Activated naive CD4-positive, alpha-beta T cell (primary cell): ENCODE measurements at places on chromosomes 3 and 15.

DNA sequence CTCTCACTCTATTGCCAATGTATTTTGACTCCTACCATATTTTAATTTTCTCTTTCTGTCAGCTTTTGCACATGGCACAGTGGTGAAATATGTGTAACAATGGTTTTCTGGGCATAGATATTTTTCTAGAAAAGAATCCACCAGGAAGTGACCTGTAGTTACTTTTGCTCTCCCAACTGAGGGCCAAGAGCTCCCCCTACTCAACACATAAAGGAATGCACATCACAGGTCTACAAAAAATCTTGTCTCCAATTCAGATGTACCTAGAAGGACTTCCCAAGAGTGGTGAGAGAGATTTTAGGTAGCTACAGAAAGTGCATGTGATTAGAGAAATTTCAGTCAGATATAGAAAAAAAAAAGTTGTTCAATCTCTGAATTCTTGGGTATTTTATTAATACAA lies 15.6 kb downstream of the CPA3 start:
- no peak for DNase-seq

DNA sequence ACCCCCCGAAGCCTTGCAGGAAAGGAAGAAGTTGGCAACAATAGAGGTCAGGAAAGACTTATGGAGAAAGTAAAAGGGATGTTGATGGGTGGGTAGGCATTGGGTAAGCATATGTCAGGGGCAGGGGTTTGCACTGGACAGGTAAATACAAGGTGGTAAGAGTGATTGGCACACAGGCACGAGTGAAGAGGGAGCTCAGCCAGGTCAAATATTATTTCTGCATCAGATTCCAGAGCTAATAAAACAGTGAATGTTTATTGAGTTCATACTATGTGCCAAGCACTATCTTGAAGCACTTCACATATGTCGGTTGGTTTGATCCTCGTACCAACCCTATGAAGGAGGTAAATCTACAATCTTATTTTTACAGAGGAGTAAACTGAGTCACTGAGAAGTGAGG lies 6.6 kb downstream of the CLSTN2 start:
- no peak for DNase-seq

DNA sequence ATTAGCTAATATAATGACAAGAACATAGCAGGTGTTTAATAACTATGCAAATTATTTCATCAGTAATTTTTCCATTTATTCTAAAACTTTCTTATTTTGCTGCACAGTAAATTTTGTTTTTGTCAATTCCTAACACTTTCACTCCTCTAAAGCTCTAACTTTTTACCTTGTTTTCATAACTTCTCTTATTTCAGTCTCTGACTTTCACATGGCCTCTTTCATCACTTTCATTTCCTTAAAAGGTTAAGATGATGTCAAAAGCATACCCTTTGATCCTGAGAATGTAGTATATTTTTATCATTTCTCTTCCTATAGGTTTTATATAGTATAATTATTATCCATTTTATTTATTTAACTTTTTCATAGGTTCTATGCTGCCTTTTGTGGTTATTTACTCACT lies 1325.8 kb upstream of the ALCAM start:
- DNase-seq = no peak

- DNase-seq = no peak
These were observed 77.6 kb downstream of the COL6A5 start for GRCh38 chr3:130423064-130423463.

DNA sequence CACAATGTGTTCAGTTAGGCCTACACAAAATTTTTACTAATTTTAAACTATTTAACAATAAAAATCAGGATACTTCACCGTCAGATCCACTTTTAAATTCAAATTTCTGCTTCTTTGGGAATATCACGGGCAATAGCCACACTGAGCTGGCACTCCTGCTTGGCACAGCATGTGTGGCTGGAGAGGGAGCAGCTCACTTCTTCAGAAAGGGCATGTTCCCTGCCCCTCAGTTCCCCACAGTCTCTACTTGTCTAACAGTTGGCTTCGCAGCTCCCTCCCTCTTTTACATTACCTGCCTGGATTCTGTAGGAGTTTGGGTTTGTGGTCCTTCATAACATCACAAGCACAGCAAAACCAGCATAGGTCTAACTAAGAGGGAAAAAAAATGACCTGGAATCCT lies 76.0 kb upstream of the TRIM42 start:
- no peak for DNase-seq

GRCh38 chr15:75089456-75090387 lies 66.3 kb downstream of the PPCDC start:
- no peak for DNase-seq

DNA sequence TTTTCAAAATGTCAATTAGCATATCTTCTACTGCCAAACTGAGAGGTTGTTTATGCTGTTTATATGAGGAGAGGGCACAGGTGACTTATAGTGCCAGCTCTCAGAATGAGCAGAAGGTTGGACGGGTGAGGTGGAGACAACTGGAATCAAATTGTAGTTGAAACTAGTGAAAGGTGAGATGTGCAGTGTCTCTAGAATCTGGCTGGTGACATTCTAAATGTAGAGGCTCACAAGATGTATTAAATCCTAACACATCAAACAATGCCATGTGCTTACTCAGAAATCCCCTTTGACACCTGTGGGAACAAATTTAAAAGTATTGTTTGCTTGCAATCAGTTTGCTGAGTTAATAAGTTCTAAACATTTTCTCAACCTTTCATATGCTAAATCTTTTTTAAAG lies 40.8 kb downstream of the CRYBG3 start:
- DNase-seq = no peak

- DNase-seq = no peak
These were observed 32.8 kb upstream of the MFSD1 start for GRCh38 chr3:158768881-158769543.

GRCh38 chr3:25567388-25567787 lies 97.3 kb downstream of the TOP2B start:
- DNase-seq = no peak

DNA sequence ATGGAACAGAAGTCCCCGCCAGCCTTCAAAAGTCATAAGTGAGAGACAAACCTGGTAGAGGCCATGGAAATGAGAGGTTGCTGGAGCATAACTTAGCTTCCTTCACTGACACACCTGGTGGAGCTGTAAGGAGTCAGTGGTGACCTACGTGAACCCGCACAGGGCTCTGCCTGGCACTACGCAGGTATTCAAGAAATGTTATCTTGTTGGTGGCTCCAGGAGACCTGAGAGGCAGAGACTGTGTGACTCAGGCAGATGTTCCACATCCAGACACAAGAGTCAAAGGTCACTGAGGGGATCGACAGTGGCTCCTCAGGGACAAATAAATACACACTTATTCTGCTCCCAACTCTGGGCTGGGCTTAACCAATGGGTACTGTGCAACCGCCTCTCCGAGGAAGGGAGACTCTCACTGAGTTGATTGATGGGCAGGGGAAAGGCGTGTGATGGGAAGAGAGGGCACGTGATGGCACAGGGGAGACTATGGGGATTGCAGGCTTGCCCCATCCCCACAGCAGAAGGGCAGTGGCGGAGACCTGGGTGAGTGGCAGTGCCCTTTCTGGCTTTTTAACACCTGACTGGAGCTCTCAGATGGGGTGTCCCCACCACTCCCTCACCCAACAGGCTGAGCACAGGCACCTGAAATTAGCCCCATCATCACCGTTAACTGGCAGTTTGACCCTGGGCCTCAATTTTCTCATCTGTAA lies 111.7 kb upstream of the SMAD3 start:
- no peak for DNase-seq

DNA sequence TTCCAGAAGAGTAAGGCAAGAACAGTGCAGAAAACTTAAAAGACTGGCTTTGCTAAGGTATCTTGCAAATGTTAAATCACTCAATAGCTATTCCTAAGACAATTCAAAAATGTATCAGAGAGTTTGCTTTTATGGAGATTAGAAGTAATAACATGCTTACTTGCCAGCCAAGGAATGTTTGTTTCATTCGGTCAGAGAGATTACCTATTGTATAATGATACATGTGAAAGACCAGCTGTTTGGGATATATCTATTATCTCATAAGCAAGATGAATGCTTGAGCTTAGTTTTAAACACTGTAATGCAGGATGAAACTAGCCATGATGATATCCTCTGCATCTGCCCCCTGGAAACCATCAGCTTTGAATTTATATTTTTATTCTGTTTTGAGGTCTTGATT lies 70.7 kb downstream of the MAP2K5 start:
- DNase-seq = no peak

- DNase-seq = no peak
These were observed 51.5 kb downstream of the PLXNA1 start for GRCh38 chr3:127034195-127034989.

DNA sequence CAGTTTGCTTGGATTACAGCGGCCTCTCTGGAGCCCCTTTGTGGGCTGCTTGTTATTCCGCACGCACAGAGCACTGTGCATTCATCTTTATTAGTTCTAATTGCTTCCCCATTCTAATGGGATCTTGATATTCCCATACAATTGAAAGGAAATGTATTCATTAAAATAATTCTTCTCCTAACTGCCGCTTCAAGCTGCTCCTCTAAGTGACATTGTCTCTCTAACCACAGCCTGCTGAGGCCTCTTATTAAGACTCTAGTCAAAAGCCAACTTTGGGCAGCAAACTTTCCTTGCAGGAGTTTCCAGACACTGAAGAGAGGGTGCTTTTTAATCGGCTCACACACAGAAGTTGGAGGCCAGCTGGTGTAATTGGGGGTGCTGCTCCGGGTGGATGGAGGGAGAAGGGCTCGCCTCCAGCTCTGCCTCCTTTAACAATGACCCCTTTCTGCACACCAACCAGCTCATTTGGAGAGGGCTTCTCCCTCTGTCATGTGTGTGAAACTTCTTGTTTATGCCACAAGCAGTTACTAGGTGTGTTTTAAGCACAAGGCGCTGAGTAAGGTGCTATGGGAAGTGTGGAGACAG lies 5.6 kb upstream of the MAGEF1 start:
- no peak for DNase-seq

GRCh38 chr15:61634837-61635236 lies 405.7 kb upstream of the RORA start:
- DNase-seq = no peak

DNA sequence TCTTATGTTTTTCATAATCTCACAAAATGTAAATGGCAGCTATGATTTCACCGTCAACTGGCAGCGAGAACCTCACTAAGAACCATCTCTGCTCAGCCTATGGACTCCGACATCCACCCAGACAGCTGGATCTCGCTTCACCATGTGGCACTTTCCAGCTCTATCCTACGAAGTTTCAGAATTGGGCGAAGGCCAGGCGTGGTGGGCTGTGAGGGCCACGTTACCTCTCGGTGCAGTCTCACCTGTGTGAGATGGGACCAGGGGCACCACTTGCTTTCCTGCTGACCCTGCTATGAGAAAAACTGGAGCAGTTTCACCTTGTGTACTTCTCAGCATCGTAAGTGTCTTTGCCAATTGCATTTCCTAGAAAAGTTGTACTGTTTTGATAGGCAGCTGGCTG lies 32.3 kb downstream of the CHDH start:
- DNase-seq = no peak

- no peak for DNase-seq
These were observed 683.8 kb downstream of the ZNF385D start for GRCh38 chr3:21067031-21067813.

- no peak for DNase-seq
These were observed 271.2 kb downstream of the PLCL2 start for GRCh38 chr3:17155951-17156350.

DNA sequence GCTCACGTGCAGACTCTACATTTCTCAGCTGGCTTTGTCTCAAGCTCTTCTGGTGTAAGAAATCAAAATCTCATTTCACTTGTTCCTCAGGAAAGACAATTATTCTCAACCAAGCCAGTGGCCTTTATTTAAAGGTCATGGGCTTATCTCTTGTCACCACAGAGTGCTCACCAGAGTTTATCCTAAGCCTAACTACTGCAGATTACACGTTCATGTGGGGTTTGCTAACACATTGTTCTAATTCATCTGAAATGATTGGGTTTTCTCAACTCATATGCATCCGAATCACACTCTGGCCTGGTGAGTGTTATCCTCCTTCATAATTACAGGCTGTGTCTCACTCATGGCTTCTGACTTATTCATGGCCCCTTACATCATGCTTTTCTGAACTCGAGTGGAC lies 83.3 kb upstream of the TSC22D2 start:
- DNase-seq = no peak

- DNase-seq = no peak
These were observed 4.9 kb downstream of the OXTR start for GRCh38 chr3:8764528-8764927.

DNA sequence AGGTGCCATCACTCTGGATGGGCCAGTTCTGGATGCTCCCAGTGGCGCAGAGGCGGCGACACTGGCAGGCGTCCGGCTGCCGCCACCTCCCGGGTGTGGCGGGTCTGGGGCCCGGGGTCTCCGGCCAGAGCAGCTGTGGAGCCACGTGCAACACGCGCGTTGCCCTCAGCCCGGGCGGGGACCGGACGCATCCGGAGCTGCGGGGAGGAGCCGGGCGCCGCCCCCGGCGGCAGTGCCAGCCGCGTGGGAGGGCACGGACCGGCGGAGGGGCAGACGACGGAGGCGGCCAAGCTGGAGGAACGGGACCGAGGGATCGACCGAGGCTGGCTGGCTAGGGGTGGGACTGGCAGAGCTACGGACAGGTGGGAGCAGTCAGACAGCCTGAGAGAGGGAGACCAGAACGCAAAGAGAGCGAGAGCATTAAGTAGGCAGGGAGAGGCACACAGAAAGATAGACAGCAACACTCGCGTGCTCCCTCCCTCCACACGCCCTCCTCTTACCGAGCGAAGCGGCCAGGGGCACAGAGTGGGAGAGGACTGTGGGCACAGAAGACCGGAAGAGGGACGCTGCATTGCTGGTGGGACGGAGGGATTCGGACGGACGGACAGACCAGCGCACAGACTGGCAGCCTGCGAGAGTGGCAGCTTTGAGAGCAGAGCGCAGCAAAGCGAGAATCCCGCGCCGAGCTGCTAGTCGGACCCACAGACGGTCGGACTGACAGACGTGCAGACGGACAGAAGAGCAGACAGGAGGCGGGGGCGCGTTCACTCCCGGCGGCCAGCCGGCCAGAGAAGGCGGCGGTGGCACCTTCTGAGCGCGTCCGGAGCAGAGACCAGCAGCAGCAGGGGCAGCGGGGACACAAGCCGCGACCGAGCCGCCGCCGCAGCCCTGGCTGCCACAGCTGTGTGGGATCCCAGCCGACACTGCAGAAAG lies at the start of gene ARPP21:
ARPP21 (plus strand) TSS at position 272 of the 933 bp plus-strand sequence. CDS start 42,227 bp downstream, outside the sequence.
- DNase-seq = no peak

- DNase-seq = no peak
These were observed 113.9 kb downstream of the ABI3BP start for GRCh38 chr3:100879195-100879810.

DNA sequence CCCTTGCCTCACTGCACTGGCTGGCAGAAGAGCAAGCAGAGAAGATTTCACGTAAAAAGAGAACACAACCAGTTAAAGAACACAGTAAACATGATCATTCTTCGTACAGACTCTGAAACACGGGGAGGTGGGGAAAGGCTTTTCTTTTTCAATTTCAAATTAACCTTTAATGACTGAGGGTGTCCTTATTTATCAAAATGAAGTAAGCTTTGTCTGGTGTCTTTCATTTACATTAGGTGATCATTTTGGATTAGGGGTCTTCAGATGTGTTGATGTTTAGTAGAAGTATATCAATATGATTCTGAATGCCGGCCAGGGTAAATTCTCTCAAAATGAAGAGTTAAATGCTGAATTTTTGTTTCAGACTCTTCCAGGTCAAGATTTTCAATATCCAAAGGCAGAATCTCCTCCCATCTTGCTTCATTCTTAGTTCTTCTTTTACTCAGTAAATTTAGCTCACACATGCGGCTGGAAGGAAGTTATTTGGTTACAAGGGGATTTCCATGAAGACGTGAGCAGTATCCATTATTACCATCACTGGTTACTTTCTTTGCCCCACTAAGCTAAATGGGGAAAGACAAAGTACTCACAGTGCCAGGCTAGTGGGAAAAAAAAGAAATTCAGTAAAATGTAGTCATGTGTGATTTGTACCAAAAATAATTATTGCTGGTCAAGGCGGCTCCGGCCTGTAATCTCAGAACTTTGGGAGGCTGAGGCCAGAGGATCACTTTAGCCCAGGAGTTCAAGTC lies 272.2 kb upstream of the NR2F2 start:
- no peak for DNase-seq
